ENCODE measurements at places on chromosomes 2 and 18.

DNA sequence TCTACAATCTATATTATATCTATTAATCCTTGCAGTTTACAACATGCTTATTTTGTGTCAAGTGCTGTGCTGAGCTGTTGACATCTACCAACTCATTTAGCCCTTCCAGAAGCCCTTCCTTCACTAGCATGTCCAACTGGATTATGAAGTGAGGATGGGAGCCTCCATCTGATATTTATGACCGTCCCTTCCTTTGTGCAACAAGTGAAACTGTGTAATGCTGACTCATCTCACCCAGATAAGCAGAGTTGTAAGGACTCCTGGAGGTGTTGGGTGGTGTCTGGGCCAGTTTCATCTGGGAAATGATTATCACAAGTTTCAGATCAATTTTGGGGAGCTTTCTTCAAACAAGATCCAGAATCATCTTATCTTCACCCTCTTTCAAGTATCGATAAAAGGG, 156.6 kb upstream of the ETAA1 start:
- DNase-seq, result no peak

DNA sequence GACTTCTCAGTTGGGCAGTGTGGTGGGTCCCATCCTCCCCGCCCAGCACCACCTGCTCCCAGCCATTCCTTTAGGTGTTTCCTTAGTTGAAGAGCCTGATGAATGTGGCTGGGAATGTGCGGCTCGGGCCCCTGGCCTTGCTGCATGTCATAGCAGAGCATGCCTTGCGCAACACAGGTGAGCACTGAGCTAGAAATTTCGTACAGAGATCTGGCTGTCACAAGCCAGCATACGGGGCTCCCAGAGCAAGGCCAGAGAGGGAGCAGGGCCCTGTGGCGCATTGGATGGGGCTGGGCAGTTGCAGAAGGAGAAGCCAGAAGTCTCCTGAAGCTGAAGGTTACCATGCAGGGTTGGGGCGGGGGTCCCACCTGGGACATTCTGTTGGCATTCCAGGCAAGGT, 129.7 kb downstream of the WDSUB1 start:
- DNase-seq, result no peak

- no peak for DNase-seq
These were observed 7.3 kb downstream of the IL1RN start for GRCh38 chr2:113134717-113135116.

- DNase-seq, result no peak
These were observed 844 bp upstream of the MPV17 start for GRCh38 chr2:27323596-27324285.

- no peak for DNase-seq
These were observed 56.1 kb upstream of the DNMT3A start for GRCh38 chr2:25397777-25398176.

GRCh38 chr2:30046979-30047378, 99.8 kb upstream of the YPEL5 start:
- DNase-seq, result no peak

GRCh38 chr2:24509840-24510239, 18.8 kb downstream of the NCOA1 start:
- no peak for DNase-seq

DNA sequence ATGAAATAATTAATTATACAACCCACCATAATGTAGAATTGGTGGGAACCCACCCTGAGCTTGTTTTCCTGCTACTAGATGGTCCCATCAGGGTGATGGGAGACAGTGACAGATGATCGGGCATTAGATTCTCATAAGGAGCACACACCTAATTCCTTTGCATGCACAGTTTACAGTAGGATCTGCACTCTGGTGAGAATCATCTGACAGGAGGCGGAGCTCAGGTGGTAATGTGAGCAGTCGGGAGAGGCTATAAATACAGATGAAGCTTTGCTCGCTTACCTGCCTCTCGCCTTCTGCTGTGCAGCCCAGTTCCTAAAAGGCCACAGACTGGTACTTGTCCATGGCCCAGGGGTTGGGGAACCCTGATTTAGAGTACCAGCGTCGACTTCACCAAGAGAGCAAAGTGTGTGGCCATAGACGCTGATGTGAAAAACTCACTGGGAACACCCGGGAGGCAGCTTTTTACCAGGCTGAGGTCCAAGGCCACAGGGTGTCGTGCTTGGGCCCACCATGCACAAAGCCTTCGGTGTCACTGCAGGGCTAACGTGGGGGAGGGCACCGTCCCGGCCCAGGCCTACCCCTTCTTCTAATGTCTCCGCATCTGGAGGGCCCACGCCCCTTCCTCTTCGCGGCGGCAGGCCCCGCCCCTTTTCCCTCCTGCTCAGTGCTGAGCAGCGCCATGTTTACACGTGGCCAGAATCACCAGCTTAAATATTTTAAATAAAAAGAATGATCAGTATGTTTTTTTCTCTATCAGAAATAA, 296.8 kb upstream of the HDAC4 start:
- DNase-seq, result no peak

- DNase-seq, result no peak
These were observed 466.7 kb downstream of the THSD7B start for GRCh38 chr2:137232076-137232475.

- no peak for DNase-seq
These were observed 3.2 kb upstream of the AGXT start for GRCh38 chr2:240865391-240865790.

DNA sequence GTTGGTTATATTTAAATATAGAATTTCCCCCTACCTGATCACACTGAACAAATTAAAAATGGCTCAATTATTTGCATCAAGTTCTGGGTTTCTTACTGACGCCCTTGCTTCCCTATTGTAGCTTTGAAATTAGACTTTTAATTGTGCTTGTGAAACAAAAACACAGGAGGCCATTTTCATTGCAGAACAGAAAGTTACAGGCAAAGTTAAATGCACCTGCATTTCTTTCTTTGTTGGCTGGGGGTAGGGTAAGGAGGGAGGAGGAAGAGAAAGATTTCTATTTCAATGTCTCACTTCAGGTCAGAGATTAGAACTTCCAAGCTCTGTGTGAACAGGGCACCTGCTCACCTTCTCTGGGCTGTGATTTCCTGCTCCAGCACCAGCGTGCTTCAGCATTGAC, 199.6 kb downstream of the BCL11A start:
- DNase-seq, result no peak

DNA sequence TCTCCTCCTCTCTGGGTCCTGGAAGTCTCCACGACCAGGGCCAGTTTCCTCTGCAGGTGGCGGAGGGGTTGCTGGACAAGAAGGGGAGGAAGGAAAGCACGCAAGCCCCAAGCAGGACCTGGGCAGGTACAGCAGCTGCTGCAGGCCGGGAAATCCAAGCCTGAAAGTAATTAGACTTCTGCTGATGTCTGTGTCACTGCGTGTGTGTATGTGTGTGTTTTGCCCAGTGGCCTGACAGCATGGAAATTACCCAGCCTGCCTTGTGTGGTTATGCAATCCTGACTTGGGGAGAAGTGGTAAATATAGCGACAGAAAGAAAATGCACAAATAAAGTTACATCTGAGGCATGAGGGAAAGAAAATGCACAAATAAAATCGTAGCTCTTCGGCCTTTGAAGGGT, 121.8 kb upstream of the ZBTB14 start:
- peak; percentile 60 for DNase-seq

GRCh38 chr18:24461996-24462395, 1.6 kb downstream of the HRH4 start:
- no peak for DNase-seq

DNA sequence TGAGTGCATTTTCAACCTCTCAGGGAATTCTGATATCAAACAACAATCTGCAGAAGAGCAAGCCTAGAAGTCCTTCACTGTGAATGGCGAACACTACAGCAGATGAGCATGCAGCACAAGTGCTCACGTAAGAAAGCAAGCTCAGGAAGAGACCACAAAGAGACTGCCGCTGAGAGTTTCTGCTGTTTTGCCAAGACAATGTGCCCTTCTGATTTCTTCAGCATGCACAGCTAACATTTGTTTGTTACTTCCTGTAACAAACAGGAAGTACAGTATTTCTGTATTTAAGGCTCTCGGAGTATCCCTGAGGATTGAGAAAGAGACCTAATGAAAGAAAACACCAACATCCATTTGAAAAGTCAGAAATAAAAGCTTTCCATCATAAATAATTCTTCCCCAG, 45.9 kb downstream of the MBOAT2 start:
- no peak for DNase-seq

GRCh38 chr2:178863856-178864620, 56.8 kb upstream of the TTN start:
- DNase-seq, result no peak

DNA sequence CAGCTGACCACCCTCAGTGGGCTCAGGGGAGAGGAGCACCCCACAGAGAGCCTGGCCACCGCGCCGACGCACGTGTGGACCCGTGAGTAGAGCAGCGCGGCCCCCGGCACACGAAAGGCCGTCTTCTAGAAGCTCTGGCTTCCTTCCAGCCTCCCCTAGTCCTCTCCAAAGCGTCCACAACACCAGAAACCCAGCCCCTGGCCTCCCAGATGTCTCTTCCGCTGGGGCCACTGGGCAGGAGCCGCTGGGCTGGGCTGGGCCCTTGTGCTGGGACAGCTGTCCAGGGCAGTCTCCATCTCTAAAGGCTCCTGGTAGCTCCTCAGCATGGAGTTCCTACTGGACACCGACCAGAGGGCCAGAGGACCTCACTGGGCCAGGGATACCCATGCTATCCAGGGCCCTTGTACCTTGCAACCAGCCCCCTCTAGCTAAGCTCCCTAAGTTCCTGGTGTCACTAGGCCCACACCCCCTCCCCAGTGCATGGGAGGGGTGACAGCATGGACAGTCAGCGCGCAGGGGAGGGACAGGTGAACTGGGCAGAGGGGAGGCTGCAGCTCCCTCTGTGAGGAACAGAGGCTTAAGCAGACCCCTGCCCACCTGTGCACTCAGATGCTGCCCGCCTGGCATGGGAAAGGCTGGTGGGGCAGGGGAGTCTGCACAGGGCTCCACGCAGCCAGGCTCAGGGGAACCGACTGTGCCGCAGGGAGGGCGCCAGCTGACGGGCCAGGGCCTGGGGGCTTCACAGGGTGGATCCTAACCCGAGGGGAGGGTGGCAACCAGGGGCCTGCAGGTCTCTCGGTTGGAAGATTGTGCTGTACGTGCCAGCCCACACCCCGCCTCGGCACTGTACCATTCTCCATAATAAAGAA, 32.9 kb downstream of the MTERF4 start:
- DNase-seq, result no peak

DNA sequence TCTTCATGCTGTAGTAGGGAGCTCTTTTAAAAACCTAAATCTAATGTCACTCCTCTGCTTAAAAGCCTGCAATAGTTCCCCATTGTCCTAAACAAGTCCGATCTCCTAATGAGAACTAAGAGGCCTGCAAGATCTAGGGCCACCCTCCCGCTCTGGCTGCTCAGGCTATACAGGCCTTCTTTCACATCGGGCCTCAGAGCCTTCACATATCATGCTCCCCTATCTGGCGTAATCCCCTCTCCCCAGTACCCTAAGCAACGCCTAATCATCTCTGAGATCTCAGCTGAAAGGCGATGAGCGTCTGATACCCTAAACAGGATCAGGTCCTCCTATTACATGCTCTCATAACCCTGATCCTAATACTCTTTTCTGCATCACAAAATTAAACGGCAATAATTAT, 1.9 kb downstream of the MAP4K3 start:
- peak; percentile 24 for DNase-seq

DNA sequence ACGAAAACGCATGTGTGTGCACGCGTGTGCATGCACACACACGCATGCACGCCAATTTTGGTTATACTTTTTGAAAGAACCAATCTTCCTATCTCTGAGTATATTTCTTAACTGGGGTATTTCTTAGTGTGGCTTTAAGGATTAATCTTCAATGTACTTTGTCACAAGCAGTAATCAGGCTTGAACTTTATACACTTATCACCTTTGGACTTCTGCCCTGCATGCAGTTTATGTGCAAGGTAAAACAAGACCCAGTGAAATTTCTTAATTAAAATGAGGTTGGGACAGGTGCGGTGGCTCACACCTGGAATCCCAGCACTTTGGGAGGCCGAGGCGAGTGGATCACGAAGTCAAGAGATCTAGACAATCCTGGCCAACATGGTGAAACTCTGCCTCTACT, 85.3 kb downstream of the OSBPL6 start:
- no peak for DNase-seq

DNA sequence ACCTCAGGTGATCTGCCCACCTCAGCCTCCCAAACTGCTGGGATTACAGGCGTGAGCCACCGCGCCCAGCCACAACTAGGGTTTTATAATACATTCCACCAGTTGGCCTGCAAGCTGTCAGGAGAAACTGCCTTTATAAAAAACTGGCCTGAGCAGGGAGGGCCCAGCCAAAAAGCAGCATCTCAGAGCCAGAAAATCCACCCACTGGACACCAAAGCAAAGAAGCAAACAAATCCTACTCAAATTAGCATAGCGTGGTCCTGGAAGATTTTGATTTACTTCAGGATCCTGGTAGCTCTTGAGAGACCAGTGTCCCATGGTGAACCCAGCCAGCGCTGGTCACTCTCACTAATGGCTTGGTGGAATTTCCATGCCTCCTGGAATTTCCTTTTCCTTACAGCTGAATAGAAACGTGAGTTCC, 60.0 kb upstream of the PXDN start:
- DNase-seq, result no peak

GRCh38 chr2:30048636-30049175, 98.1 kb upstream of the YPEL5 start:
- no peak for DNase-seq

DNA sequence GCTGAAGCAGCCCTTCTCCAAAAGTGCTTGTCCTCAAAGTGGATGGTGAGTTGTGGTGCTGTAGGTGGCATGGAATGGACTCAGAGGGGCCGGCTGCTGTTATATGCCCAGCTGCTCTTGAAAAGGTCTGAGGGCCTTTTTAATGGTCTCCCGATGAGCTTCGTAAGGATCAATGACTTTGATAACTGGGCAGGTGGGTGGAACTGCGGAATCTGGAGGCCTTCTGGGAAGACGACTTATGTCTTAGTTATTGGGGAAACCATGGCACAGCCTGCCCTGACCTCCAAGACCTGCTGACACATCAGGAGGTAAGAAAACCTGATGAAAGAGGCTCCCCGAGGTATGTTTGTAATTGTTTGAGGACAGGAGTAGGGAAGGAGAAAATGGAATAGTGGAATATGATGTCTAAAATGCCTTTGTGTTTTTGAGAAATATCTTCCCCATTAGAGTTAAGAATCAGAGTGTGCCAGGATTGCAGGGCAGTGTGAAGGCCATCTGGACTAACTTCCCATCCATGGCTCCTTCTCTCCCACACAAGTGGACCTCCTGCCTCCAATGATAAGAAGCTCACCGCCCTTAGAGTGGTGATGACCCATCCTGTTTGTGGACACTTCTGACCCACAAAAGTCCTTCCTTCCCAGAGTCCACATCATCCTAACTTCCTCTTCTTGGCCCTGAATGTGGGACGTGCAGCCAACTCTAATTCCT, 236.1 kb downstream of the FHOD3 start:
- DNase-seq, result no peak

- DNase-seq, result no peak
These were observed 257.7 kb downstream of the PTGR3 start for GRCh38 chr18:74951165-74951760.

- DNase-seq, result peak; percentile 44
These were observed 145.2 kb downstream of the CELF4 start for GRCh38 chr18:37420315-37420880.

DNA sequence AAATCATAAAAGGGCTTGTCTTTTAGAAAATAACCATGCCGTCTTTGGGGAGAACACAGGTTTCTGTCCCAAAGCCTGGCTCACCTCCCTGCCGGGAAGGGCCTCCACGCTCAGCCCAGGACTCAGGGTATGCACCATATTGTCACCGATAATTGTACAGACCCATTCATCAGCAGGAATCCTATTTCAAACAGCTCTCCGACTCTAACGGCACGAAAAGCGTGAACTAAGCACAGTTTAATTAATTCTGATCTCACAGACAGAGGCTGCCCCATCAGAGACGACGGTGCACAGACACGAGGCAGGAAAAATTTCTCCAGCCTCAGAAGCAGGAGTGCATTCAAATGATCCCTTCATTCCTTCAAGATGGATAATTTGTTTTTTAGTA, 276.2 kb downstream of the MYCN start:
- no peak for DNase-seq
